Esophagus mucosa (tissue), 1 donor: ENCODE measurements at places on chromosomes 5 and 9.

DNA sequence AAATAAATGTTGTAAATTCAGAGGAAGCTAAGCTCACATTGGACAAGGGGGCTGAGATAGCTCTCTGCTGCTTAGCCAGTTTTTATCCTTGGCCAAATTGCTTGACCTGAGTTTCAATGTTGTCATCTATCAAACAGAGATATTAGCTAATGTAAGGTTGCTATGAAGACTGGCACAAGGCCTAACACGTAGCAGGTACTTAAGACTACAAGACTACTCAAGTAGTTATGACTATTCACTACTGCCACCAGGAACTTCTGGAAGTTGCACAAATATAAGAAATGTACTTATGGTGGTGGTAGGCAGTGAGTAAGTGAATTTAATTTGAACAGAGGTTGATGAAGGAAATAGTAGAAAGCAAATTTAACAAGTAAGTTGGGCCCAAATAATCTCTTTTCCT lies 17.4 kb upstream of the FYB1 start:
- peak; percentile 48 for ATAC-seq

DNA sequence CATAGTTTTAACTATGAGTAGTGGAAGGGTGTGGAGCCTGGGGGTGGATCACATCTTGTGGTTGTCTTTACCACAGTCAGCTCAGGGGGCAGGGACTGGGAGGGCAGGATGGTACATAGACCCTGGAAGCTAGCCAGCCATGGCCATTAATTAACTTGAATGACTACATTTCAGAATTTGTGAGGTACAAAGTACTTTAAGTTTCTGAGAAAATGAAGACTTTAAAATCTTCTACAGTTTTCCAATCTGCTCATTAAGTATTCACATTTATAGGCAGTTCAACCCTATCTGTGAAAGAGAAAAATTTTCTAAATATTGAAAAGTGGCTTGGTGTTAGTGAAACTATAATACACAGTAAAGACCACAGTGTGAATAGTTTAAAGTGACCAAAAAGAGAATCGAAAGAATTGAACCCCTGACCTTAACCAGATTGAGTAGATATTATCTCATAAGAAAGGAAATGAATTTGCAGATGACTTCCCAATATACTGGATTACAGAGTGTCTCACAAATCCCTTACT lies 234.2 kb upstream of the MEF2C start:
- no peak for ATAC-seq

- ATAC-seq = no peak
These were observed 4.9 kb downstream of the ACSL6 start for GRCh38 chr5:132006331-132007120.

DNA sequence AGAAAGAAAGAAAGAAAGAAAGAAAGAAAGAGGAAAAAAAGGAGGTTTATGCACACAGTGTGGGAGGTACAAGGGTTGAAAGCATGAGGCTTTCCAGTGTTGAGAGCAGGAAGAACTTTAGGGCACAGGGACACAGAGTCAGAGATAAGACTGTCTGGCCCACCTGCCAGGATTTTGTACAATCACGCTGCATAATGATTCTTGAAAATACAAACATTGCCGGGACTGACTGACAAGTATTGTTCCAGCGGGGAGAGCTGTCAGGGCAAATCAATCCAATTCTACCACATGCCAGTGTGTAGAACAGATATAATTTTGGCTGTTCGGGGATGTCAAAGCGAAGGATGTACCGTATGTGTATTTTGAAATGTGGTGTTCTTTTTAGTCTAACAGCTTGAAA lies 254.7 kb downstream of the NTRK2 start:
- no peak for ATAC-seq

- no peak for ATAC-seq
These were observed 161.7 kb downstream of the CDK5RAP2 start for GRCh38 chr9:120418315-120418714.

DNA sequence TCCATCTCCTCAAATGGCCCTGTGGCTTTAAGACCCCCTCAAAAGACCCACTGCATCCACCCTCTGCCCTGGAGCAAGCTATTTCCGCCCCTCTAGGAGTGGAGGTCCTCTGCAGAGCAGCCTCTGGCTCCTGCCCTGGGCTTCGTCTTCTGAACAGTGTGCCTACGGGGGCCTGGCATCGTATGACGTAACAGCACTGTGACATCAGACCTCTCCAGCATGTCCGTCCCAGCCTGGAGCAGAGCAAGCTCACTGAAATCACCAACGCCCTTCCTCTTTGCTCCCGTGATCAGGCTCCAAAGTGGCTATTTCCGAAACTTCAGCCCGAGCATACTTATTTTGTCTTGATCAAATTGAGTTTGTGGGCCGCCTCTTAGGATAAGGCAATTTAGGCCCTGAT lies 69.1 kb upstream of the PTCH1 start:
- ATAC-seq = no peak

GRCh38 chr5:674630-675011 lies 18.5 kb downstream of the TPPP start:
- ATAC-seq = no peak
